ENCODE measurements at places on chromosomes 13 and 19.

- DNase-seq: no peak
Measured at GRCh38 chr13:107361666-107362065, 793.7 kb upstream of the ARGLU1 start.

DNA sequence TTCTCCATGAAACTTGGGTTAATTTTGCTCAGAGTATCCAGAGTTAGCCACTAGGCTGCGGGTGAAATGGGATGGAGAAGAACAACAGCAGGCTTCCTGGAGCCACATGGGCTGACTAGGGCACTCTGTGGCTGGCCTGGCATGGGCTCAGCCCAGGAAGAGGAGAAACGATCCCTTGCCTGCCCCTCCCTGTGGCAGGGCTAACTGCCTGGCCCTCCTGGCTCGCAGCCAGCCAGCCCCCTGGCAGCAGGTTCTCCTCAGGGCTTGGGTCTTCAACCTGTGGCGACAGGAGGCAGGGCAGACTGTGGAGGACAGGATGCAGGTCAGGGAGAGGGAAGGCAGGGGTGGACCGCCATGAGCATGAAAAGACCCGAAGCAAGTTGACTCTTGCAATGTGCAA lies 78.7 kb upstream of the GPR183 start:
- no peak for DNase-seq

DNA sequence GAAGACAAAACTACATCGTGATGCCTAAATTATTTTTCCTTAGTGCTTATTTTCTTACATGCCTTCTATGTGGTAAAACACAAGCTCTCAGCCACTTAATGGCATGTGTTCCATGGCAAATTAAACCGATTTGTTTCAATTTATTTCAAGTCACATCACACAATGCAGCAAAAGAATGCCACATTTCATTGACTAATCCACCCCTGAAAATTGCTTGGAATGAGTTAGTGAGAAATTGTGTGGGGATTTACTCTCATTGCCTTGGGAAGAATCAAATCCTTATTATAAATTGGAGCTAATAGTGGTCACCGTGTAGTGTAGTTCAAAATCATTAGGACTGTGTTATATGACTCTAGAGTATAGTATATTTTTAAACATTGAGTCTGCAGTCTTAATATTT lies 485.5 kb upstream of the KLHL1 start:
- DNase-seq: no peak

GRCh38 chr19:17070421-17070820 lies 4.8 kb downstream of the HAUS8 start:
- no peak for DNase-seq

GRCh38 chr19:33281296-33281926 lies 20.9 kb downstream of the CEBPA start:
- DNase-seq: no peak

GRCh38 chr19:1252221-1252820 lies 3.9 kb downstream of the MIDN start:
- no peak for DNase-seq

- no peak for DNase-seq
Measured at GRCh38 chr19:23403581-23404324, 8.5 kb upstream of the ZNF91 start.

GRCh38 chr13:33006638-33007037 lies 9.6 kb upstream of the KL start:
- DNase-seq: no peak

GRCh38 chr13:91155512-91156114 lies 191.9 kb upstream of the MIR17HG start:
- DNase-seq: no peak

- no peak for DNase-seq
Measured at GRCh38 chr13:64817691-64818090, 2412.4 kb downstream of the PCDH9 start.

- DNase-seq: no peak
Measured at GRCh38 chr19:6250024-6250615, 29.7 kb downstream of the MLLT1 start.

DNA sequence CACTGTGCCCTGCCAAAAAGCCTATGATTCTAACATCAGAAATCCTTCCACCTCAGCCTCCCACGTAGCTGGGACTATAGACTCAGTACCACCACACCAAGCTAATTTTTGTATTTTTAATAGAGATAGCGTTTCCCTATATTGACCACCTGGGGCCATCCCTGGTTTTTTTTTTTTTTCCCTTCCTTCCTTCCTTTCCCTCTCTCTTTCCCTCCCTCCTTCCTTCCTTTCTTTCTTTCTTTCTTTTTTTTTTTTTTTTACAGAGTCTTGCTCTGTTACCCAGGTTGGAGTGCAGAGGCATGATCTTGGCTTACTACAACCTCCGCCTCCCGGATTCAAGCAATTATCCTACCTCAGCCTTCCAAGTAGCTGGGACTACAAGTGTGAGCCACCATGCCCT lies 1.1 kb upstream of the SAE1 start:
- no peak for DNase-seq

GRCh38 chr13:66205807-66206206 lies 1024.3 kb downstream of the PCDH9 start:
- DNase-seq: no peak

DNA sequence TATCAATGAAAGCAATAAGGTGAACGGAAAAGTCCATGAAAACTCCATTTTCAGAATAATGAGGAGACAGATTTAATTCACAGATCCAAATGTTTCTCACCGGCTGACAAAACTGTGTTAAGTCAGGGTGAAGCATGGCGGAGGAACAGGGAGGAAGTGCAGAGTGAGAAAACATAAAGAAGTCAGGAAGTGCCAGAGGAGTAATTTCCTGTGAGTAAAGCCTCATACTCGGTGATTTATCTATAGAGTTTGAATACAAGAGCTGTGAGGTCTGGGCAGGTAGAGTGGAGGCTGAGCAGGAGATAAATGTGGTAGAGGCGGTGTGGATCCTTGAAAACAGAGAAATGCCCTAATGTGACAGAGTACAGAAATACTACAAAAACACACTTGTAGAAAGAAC lies 11.4 kb downstream of the CARD8 start:
- no peak for DNase-seq

DNA sequence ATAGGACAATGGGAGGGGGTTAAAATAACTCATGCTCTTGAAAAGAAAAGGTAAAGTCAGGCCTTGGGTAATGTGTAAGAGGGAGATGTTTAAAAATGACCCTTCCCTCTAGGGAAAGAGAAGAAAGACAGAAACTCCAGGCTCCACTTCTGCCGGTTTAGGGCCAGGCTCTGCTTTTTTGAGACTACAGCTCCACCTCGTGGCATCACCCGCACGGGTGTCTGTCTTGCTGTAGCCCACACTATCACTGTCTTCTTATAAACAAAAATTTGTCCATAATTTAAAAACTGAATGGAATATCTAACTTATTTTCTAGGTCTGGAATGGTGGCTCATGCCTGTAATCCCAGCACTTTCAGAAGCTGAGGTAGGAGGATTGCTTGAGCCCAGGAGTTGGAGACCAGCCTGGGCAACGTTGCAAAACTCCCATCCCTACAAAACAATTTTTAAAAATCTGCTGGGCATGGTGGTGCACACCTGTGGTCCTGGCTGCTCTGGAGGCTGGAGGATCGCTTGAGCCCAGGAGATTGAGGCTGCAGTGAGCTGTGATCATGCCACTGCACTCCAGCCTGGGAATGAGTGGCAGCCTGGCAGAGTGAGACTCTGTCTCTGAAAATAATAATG lies 65.1 kb upstream of the GTF3A start:
- DNase-seq: no peak

DNA sequence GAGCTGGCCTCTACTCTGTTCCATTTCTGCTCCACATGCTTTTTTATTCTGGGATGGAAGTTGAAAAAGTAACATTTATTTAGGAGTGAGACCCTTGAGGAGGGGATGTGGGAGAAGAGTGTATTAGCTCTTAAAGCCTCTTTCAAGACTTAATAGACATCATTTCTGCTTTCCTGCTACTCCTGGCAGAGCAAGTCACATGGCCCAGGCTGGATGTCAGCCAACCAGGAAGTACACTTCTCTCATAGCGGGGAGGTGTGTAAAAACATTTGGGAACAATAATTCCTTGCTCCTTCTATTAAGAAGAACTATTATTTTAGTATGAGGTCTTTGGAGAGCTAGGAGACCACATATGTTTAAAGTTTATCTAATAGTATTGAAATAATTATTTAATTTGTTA lies 40.6 kb upstream of the FAM216B start:
- DNase-seq: no peak
